ENCODE measurements at places on chromosomes 3 and 15.

DNA sequence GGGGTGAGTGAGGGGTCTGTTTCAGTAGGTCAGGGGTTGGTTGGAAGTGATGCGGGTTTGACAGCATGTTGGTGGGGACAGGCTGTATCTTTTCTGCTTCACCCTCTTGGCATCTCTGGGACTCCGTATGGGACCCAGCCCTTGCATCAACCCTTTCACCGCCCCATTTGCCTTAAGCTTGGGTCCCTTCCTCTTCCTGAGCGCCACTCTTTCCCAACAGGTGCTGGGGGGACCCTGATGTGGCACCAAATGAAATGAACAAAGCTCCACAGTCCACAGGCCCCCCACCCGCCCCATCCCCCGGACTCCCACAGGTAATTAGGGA, 1.1 kb downstream of the EIF4G1 start:
- no peak for DNase-seq

- peak; percentile 53 for DNase-seq
Measured at GRCh38 chr3:136658946-136659682, 93.1 kb downstream of the STAG1 start.

DNA sequence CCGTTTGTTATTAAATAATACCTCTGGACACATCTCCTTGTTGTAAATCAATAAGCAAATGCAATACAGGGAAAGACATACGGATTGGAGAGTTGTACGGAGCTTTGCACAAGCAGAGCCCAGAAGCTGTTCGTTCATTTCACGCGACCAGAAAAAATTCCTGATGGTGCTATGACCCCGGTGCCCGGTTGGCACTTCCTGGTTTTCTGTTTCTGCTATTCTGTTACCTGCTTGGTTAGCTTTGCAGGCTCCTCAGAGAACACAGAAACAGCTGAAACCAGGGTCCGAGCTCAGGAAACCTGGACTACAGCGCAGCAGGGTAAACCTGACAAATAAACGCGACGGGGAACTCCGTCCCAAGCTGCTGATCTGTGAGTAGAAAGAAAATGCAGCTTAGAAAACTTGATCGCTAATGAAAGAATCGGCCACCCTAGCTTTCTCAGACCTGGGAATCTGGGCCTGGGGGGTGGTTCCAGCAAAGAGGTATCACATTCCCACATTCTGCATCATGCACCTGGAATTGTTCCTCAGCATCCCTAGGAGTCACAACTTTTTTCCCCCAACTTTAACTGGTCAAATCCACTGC, 845 bp downstream of the CNTN3 start:
- peak; percentile 27 for DNase-seq

DNA sequence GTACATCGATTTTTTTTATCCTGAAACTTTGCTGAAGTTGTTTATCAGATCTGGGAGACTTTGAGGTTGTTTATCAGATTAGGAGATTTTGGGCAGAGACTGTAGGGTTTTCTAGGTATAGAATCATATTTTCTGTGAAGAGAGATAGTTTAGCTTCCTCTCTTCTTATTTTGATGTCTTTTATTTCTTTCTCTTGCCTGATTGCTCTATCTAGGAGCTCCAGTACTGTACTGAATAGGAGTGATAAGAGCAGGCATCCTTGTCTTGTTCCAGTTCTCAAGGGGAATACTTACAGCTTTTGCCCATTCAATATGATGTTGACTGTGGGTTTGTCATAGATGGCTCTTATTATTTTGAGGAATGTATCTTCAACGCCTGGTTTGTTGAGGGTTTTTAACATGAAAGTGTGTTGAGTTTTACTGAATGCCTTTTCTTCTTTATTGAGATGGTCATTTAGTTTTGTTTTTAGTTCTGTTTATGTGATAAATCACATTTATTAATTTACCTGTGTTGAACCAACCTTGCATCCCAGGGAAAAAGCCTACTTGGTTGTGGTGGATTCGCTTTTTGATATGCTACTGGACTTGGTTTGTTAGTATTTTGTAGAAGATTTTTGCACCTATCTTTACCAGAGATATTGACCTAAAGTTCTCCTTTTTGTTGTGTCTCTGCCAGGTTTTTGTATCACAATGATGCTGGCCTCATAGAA, 14.9 kb upstream of the DNAAF4 start:
- DNase-seq, result no peak

GRCh38 chr15:73051391-73051806, 864 bp upstream of the NEO1 start:
- no peak for DNase-seq

- DNase-seq, result no peak
Measured at GRCh38 chr15:57259568-57260040, 116.7 kb upstream of the CGNL1 start.

- no peak for DNase-seq
Measured at GRCh38 chr15:48584812-48585563, 60.5 kb downstream of the FBN1 start.

DNA sequence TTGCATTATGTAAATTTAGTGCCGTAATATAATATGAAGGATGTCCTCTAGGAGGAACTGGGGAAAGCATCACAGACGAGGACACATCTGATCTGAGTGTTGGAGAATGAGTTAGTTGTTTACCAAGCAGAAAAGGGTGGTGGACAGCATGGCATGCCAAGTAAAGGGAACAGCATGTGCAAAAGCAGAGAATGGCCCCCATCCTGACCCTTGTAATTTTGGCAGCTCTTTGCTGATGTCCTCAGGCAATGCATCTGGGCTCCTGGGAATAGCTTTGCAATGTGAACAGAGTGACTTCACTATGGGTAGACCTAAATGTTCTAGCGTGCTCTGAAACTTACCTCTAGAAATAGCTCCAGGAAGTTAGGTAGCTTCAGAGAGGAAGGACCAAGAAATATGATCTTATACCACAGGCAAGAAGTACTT, 263.3 kb downstream of the LPP start:
- DNase-seq, result no peak

- DNase-seq, result no peak
Measured at GRCh38 chr15:31338318-31338878, 11.8 kb downstream of the KLF13 start.

- no peak for DNase-seq
Measured at GRCh38 chr3:80007522-80007921, 239.7 kb upstream of the ROBO1 start.

- no peak for DNase-seq
Measured at GRCh38 chr3:70028361-70028760, 28.8 kb downstream of the SAMMSON start.

- DNase-seq, result no peak
Measured at GRCh38 chr3:94372026-94372425, 309.2 kb downstream of the NSUN3 start.

- DNase-seq, result peak; percentile 94
Measured at GRCh38 chr3:50542177-50543034, 25.1 kb downstream of the C3orf18 start.

DNA sequence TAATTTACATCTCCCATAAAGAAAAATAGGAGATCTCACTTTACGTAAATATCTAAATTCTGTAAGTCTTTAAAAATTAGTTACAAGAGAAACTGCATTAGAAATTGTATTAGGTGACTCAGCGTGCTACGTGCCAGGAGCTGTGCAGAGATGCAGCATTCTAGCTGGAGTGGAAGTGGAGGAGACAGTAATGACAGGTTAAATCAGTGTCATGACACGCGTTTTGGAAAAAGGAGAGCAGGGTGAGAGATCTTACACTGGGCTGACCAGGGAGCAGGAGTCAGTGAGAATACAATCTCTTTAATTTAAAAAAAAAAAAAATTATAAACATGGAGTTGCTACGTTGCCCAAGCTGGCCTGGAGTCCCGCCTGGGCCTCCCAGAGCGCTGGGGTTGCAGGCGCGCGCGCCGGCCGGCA, 635 bp downstream of the TUBGCP5 start:
- peak; percentile 40 for DNase-seq

DNA sequence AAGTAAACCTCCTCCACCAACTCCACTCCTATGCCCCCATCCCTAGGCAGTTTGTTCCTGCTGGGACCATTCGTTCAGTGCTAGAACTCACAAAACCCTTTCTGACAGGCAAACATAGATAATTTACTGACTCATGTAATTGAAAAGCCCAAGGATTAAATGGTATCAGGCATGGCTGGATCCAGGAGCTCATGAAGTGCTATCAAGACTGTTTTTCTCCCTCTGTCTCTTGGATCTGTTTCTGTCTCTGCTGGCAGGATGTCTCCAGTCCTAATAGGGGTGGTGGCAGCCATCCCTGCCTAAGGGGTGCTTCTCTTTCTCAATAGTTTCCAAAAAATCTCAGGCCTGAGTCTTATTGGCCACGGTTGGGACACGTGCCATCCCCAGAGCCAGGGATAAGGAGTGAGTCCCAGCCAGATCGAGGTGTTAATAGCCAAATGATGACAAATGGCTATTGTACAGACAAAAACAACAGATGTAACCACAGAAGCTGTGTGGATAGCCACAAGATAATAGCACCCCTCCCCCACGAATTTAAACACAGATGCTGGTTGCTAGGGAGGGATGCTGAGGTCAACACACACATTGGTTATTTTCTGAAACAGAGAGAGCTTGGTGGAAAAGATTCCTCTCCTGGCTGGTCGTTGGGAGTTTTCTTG, 168.6 kb downstream of the SHQ1 start:
- DNase-seq, result peak; percentile 72

- no peak for DNase-seq
Measured at GRCh38 chr3:50816894-50817293, 142.2 kb downstream of the DOCK3 start.

GRCh38 chr3:157868196-157868595, 238.0 kb downstream of the SHOX2 start:
- DNase-seq, result peak; percentile 81

DNA sequence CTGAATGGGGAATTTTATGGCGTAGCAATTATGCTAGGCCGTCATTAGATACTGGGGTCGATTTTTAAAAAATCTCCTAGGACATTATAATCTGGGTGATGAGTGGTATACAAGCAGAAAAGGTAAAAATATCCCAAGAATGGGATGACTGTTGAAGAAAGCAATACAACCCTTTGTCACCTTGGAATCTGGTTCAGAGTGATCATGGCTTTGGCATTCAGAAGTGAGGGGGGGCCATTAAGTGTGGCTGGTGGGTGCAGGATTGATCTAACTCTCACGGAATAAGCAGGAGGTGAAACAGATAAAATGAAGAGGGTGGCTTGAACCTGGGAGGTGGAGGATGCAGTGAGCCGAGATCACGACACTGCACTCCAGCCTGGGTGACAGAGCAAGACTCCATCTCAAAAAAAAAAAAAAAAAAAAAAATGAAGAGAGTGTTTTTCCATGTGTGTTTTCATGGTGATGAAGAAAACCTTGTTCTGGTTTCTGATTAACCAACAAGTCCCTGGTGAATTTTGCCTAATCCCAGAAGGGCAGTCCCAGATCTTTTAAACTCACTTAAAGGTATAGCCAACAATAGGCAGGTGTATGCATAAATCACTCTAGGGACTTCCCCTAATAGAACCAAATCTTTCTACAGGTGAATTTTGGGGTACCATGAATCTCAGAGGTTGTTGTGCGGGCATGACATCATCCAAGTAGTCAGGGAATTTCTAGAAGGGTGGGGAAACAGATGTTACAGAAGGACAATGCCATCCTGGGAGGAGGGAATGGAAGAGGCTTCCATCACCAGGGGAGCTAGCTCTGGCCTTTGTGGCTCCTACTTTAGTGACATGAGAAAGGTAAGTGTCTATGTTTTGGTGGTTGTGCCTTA, 3.1 kb upstream of the RAD54L2 start:
- DNase-seq, result no peak

DNA sequence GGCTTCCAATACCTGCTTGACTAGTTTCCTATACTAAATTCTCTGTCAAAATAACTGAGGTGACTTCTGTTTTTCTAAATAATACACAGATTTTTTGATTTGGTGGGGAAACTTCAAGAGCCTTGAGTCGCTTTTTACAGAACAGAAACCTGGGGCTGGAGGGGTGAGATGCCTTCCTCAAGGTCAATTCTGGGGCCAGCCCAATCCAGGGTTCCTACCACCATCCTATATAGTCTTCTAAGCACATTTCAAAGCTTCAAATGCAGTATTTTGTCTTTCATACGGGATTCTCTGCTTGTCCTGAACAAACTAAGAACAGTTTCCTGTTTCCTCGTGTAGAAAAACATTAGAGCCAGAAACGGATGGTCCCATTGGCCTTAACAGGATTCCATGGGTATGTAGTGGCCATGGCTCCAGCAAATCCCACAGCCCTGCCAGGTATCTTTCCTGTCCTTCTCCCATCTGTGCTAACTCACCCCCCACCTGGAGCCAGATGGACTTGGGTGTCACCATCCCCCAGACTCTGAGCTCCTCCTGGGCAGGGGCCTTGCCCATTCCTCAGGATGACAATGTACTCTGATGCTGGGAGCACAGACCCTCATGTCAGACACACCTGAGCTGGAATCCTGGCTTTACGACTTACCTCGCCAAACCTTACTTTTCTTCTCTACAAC, 146.9 kb downstream of the KLF13 start:
- DNase-seq, result no peak

DNA sequence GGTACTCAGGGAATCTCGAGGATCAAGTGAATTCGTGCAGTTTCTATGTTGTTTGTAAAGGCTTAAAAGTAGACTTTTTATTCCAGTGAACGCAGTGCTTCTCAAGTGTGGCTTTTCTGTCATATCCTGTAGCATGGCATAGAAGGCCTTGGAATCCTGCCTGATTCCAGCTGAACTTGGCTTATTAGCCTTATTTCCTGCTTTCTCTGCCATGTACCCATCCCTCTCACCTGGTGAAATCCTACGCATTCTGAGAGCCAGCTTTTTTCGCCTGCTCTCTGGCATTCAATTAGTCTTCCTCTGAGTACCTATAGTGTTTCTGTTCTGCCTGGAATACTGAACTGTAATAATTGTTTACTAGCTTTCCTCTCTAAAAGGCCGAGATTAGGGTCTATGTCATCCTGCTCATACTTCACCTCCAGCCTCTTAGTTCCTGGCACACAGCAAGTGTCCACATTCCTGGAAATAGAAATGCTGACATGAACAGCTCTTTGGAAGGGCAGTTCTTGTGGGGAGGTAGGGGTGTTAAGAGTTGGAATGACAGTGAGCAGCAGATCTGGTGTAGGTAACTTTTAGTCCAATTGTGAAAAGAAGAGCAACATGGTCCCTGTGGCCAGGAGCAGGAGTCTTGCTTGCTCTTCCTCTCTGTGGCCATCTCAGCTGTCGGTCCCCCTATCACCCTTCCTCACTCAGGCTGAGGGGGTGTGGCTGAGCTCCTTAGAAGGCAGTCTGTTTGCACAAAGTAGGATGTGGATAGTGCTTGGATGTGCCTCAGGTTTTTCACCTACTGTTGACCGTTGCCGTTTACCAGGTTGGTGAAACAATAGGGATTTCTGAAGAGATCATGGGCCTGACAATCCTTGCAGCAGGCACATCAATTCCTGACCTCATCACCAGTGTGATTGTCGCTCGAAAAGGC, 30.4 kb downstream of the SLC24A1 start:
- DNase-seq, result no peak

GRCh38 chr15:71231758-71232157, 116.5 kb downstream of the THSD4 start:
- no peak for DNase-seq

GRCh38 chr15:89335298-89336041, 846 bp upstream of the POLG start:
- DNase-seq, result no peak

- no peak for DNase-seq
Measured at GRCh38 chr3:108569336-108569735, 19.9 kb downstream of the CIP2A start.

- no peak for DNase-seq
Measured at GRCh38 chr15:90201944-90202375, 830 bp downstream of the SEMA4B start.

- DNase-seq, result no peak
Measured at GRCh38 chr3:38353151-38353550, 6.6 kb downstream of the XYLB start.

- DNase-seq, result no peak
Measured at GRCh38 chr3:109563149-109563548, 225.8 kb upstream of the DPPA4 start.

Measured in AG08395 (cell line).